ENCODE measurements at places on chromosomes 7 and 10.

DNA sequence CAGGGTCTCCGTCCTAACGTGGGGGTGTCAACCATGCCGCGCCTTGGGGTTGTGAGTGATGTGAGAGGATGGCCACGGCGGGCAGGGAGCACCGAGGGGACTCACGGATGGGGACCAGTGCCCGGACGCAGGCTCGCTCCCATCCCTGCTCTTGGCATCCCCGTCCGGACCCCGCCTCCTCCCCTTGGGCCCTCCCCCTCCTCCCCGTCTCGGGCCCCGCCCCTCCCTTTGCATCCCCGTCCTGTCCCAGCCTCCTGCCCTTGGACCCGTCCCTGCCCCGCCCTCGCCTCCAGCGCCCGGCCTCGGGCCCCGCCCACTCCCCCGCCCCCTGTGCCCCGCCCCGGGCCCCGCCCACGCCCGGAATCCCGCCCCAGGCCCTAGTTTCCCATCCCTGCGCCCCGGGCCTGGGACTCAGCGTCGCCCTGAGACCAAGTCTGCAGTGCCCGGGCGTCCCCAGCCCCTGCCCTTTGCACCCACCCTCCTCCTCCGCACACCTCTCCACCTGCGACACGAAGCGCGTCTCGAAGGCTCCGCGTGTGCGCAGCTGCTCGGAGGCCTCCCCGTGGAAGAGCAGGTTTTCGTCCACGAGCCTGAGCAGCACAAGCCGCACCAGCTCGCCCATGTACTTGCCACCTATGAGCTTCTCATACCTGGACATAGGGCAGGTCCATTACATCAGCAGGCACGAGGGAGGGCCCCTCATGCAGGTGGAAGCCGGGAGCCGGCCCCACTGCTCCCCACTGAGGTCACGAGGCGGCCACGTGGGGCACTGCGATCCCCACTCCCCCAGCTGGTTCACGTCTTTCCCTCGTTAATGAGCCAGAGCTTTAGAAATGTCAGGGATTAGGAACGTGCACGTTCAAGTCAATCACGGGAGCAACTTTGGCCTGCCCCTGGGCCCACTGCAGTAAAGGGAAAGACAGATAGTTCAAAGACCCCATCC, 5.1 kb upstream of the MYL7 start:
- no peak for DNase-seq

DNA sequence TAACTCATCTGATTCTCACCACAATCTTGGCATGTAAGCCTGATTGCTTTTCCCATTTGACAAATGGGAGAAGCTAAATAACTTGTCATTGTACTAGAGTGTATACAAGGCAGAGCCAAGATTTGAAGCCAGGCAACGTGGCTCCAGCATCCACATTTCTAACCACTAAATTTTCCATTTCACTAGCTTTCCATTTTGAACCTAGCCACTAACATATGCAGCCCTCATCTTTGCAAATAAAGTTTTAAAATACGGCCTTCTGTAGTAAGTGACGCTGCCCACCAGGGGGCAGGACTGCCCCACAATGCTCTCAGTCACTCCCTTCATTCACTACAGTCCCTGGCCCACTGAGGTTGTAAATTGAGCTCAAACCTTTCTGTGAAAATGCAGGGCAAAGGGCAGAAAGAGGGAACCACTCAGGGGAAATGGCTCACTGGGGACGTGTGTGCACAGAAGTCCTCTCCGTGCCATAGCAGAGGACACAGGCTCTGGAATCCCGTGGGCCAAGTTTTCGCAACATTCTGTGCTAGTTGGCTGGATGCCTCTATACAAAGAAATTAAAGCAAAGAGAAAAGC, 315.7 kb downstream of the TNS3 start:
- DNase-seq, result peak; percentile 69

DNA sequence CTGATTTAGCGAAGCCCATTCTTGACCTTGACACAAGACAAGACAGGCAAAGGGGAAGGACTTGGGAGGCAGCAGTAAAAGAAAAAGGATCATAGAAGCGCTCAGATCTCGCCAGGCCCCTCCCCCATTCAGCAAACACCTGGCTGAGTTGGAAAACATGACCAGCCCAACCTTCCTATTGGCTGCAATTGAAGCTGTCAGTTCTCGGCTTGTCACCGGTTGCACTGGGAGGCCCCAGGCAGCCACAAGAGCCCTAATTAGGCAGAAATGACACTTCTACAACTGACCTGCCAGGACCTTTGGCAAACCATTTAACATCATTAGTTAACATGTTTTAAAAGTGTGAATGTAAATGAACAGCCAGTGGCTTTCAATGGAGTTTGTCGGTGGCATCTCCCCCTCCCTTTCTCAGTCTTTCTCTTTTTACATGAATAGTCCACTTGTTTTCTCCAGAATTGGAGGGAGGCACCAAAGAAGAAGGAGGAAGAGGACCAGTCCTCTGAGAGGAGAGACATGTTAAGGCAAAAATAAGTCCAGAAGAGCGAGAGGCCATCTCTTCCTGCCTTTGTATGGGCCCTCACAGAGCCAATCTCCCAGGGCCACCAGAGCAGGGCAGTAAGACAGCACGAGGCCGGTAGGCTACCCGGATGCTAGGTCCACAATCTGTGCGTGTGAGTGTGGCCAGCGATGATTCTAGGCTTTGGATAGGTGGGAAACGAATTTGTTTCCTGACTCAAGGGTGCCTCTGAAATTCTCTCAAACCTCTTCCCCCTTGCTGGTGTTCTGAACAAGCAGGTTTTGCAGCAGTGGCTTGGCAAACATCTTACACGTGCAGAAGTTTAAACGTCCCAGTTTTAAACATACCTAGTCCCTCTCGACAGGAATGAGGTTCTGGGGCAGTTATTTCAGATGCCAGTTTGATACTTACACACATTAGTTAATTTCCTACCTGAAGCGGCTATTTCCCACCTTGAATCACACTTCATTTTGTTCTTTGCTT, 15.0 kb upstream of the ENO4 start:
- peak; percentile 35 for DNase-seq

DNA sequence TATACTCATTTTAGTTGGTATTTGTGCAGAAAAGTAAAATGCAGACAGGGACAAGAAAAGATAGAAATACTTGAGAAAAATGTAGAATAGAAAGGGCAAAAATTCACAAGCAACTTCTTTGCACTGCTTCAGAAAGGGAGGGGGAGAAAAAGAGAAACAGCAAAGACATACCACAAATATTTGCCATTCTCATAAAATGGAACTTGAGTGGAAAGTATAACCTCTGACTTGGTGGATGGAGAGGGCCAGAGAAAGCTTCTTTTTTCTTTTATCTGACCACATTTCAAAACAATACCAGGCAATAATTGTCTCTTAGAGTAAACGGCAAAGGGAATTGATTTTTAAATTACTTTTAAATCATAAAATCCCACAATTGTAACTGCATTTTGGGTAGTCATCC, 35.8 kb upstream of the TRUB1 start:
- DNase-seq, result no peak

- DNase-seq, result no peak
Observed at GRCh38 chr7:143384148-143384547, 3.0 kb downstream of the ZYX start.

Measured in NCI-H2081 (cell line).